ENCODE measurements at places on chromosomes 1 and 21.

- no peak overlapping the region for H3K27ac ChIP-seq
- H3K36me3 ChIP-seq, result no peaks in the 10 kb centered on the region
- no peak for DNase-seq
- no peaks in the 10 kb centered on the region for H3K27me3 ChIP-seq
- H3K4me1 ChIP-seq, result peaks cover 23% of the 10 kb centered on the region
These were observed 2.8 kb downstream of the ARMH1 start for GRCh38 chr1:44677201-44677766.

DNA sequence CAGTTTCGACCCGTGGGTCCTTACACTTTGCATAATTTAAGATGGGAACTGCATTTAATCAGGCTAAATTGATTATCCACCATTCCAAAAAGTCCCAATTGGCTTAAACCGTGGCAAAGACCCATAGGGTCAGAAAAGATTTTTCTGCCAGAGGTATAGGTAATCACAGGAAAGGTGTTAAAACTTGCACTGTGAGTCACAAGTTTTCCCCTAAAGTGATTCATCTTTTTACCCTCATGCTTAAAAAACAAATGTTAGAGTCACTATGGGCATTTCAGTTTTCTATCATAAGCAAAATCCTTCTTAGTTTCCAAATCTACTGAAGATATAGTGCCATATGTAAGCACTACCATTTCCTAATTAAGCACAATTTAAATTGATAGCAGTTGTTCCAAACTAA lies 1079.8 kb downstream of the ADGRL2 start:
- no peak overlapping the region for H3K27ac ChIP-seq
- no peaks in the 10 kb centered on the region for H3K36me3 ChIP-seq
- H3K27me3 ChIP-seq, result no peaks in the 10 kb centered on the region
- no peak overlapping the region for H3K4me3 ChIP-seq
- no peak for DNase-seq

DNA sequence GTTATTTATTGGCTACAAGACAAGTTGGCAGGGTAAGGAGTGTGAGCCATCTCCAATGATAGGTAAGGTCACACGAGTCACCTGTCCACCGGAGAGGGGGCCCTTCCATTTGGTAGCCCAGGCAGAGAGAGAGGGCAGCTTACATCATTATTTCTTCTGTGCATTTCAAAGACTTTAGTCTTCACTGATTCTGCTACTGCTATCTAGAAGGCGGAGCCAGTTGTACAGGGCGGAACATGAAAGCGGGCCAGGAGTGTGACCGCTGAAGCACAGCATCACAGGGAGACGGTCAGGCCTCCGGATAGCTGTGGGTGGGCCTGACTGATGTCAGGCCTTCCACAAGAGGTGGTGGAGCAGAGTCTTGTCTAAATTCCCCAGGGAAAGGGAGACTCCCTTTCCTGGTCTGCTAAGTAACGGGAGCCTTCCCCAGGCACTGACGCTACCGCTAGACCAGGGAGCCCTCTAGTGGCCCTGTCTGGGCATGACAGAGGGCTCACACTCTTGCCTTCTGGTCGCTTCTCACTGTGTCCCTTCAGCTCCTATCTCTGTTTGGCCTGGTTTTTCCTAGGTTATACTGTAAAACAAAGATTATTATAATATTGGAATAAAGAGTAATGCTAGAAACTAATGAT lies 36.7 kb downstream of the ZNF695 start:
- H3K36me3 ChIP-seq, result no peaks in the 10 kb centered on the region
- DNase-seq, result peak; percentile 75
- no peaks in the 10 kb centered on the region for H3K27me3 ChIP-seq

DNA sequence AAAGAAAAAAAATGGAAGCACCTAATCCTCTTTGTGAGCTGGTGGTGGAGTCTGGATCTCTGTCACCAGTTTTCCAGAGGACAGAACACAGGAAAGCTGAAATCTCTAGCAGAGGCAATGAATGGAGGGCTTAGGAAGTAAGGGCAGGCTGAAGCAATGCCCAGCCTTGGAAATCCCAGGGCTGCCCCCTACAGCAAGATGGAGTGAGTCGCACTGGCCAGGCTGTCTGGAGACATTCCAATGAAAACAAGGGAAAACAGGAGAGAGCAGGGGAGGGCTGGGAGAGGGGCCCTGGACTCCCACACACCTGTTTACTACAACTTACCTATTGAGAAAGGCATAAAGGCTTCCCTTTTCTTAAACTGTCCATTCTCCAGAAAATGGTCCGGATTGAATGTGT lies 25.9 kb downstream of the CYP2J2 start:
- H3K4me1 ChIP-seq, result no peaks in the 10 kb centered on the region
- H3K4me3 ChIP-seq, result no peak overlapping the region
- no peaks in the 10 kb centered on the region for H3K27me3 ChIP-seq
- H3K27ac ChIP-seq, result no peak overlapping the region
- no peaks in the 10 kb centered on the region for H3K36me3 ChIP-seq

- DNase-seq, result no peak
- H3K27me3 ChIP-seq, result no peaks in the 10 kb centered on the region
- no peaks in the 10 kb centered on the region for H3K36me3 ChIP-seq
- no peaks in the 10 kb centered on the region for H3K4me1 ChIP-seq
- no peak overlapping the region for H3K4me3 ChIP-seq
These were observed 134.7 kb downstream of the FAM78B start for GRCh38 chr1:166031932-166032571.

DNA sequence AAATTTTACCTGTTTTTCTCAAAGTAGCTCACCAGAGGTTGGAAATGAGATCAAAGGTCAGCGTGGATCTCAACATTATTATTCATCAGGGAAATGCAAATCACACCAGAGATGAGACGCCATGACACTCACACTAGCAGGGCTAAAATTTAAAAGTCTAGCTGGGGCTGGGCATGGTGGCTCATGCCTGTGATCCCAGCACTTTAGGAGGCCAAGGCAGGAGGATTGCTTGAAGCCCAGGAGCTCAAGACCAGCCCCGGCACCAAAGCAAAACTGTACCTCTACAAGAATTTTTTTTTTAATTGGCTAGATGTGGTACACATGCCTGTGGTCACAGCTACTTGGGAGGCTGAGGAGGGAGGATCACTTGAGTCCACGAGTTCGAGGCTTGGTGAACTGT lies 41.4 kb upstream of the PCBP3 start:
- no peaks in the 10 kb centered on the region for H3K36me3 ChIP-seq
- H3K4me1 ChIP-seq, result no peaks in the 10 kb centered on the region
- no peak overlapping the region for H3K27ac ChIP-seq
- DNase-seq, result no peak
